Left ventricle myocardium inferior (tissue), 1 donor: ENCODE measurements at places on chromosomes 12 and 14.

DNA sequence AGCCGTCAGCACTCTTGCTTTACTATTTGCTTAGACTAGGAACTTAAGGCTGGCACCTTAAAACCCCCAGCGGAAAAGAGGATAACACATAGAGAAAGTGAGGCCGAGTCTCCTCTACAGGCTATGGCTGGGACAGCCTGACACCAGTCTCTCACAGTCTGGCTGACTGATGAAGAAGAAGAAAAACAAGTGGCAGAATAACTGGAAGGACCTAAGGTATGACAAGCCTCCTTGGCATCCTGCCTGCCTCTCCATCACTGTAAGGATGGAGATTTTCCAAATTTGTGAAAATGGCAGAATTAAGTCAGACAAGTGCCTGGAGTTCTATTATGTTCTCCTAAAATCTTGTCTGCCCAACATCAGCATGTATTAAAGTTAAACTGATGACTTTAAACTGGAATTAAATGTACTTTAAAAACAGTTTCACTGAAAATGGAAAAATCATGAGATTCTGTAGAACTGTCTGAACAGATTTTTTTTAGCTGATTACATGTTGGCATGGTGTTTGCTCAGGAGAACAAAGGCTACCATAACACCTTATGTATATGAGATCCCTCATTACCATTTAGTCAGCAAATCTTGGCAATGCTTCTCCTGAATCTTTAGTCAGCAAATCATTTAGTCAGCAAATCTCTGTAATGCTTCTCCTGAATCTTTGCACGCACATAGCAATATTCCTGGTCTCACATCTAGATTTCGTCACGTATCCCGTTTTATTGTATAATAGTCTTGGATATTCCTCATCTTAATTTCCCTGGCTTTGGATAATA, 140.3 kb upstream of the AEBP2 start:
- DNase-seq: no peak

- DNase-seq: no peak
These were observed 1.5 kb downstream of the RILPL1 start for GRCh38 chr12:123532019-123532418.

GRCh38 chr14:95044463-95045105, 112.7 kb downstream of the DICER1 start:
- DNase-seq: no peak

DNA sequence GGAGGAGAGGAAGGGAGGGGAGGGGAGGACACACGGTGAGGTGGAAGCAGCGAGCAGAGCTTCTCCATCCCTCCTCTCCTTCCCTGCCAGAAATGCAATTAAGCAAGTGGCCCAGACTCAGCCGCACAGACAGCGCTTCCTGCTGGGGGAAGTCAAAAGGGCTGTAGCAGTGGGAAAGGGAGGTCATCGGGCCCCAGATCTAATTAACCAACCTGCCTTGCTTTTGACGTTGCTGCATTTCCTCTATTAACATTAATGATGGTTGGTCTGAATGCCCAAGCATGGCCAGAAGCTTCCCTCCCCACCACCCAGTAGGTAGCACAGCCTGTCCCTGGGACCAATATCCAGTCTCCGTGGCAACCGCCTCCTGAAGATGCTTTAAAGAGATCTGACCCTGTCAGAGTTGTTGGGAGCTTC, 4.6 kb upstream of the NGB start:
- no peak for DNase-seq

GRCh38 chr12:87720967-87721366, 308.2 kb downstream of the C12orf50 start:
- DNase-seq: no peak

DNA sequence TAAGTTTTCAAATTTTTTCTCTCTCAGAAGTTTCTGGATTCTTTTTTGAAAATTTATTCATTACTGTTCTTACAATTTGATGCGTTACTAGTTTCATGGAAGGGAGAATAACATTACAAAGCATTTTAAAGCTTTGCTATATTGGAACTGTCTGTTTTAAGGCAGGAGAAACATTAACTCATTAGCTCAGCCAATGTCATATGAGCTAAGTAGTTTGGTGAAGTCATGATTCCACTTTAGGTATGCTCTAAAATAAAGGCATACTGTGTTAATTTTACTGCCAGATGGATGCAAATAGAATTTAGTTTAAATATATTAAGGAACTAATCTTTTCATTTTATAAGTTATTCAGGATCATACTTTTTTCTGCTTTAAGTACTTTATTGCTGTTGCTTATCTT, 46.0 kb downstream of the ARID2 start:
- no peak for DNase-seq

- DNase-seq: peak; percentile 78
These were observed 26.6 kb upstream of the PNMA1 start for GRCh38 chr14:73740618-73741326.

- DNase-seq: no peak
These were observed 679.2 kb downstream of the RPL10L start for GRCh38 chr14:45972416-45972815.

GRCh38 chr14:26401179-26401968, 196.5 kb downstream of the NOVA1 start:
- DNase-seq: no peak

DNA sequence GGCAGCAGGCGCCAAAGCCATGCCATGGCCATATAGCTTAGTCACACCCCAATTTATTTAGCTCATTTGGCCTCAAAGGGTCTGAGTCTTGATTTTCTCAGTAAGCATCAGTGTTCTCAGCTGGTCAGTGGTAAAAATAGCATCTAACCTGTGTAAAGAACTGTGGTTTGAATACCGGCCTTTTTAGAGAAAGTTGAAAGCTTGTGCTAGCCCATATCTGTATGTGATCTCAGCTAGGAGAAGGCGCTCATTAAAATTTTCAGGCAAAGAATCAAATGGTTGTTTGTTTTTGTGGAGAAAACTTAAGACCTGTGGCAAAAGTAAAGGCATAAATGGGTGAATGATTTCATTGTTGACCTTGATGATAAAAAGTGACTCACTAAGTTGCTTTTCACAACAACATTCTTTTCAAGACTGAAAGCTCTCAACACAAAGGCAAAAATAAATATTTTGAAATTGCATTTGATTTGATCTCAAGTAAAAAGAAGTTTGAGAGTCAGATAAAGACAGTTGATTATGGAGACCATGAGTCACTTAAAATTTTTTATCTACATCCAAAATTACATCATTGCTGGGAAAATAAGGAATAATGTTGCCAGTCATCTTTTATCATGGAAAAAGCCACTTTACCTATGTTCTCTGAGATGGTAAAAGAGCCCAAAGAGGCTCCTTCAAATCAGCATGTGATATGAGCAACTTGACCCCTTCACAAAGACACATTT, 128.5 kb upstream of the RGS6 start:
- DNase-seq: no peak

GRCh38 chr12:49976557-49976956, 3.8 kb downstream of the AQP6 start:
- no peak for DNase-seq

DNA sequence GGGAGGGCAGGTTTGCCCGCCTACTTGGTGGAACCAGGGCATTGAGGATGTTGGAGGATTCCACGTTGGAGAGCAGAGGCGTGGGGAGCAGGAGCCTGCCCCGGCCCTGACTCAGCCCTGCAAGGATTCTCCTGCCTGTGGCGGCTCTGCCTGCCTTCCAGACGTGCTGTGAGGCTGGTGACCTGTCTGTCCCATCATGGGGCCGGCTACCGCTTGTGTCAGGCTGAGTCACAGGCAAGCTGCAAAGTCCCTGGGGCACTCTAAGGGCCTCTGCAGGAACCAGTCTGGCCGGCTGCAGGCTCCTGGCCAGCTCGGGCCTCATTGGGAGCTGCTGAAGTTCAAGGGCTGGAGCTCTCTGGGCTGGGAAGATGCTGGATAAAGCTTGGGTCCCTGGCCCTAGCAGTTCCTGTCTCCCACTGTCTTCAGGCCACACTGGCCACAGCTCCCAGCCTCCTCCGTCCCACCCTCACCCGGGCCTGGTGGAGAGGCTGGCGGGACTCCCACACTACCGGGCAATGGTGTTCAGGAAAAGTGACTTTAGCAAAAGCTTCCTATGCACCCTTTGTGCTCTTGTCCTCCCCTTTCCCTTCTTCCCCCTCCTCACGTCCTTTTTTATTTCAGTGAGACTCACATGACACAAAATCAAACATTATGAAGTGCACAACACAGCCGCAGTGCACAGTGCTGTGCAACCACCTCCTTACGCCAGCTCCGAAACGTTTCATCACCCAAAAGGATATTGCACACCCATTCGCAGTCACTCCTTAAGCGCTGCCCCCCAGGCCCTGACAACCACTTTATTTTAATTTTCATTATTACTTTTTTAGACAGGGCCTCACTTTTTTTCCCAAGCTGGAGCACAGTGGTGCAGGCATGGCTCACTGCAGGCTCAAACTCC, 22.0 kb upstream of the ULK1 start:
- DNase-seq: no peak

DNA sequence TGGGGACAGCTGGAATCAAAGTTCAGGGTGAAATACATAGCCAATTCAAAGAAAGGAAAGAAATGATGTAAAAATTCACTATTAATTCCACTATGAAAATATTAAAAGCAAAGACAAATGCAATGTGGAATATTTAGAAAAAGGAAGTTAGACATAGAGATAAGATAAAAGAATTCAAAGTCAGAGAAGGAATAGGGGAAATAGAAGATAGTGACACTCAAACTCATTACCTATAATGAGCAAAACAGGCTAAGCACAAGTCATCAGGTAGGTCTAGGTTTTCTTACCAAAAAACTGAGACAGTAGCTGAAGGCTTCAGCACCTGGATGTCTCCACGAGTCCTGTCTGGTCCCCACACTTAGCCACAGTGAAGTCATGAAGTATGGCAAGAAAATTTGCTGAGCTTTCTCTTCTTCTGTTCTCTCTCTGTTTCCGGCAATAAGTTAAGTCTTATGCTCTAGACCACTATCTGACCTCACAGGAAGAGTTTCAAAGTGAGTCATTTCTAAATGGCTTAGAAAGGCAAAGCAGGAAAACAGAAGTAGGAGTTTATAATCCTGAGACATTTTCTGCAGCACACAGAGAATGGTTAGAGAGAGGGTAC, at the start of gene C3AR1:
TSS of gene C3AR1 (minus strand) at position 369 of the 604 bp plus-strand sequence. CDS start 6,174 bp downstream, outside the sequence.
- no peak for DNase-seq

- no peak for DNase-seq
These were observed 9.2 kb downstream of the DNAH10 start for GRCh38 chr12:123771261-123771660.

DNA sequence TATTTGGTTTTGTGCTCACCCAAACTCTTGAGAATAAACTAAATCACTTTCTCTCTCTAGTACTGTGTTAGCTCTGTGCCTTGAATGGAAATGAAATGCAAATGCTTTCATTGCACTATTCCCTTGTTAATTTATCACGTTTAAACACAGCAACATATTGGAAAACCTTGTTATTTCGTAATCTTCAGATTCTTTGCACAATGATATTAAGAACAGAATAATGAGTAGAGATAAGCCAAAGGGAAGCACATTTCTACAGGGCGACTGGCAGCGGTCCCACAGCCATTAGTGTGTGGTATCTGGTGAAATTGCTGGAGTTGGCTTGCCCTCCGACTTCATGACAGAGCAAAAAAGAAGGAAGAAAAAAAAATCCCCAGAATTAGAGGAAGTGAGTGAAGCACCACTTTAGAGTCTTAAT, 166.1 kb upstream of the E2F7 start:
- peak; percentile 73 for DNase-seq

GRCh38 chr14:59566296-59566695, 10.3 kb downstream of the CCDC175 start:
- no peak for DNase-seq

- no peak for DNase-seq
These were observed 199.8 kb downstream of the RBM19 start for GRCh38 chr12:113766131-113766878.

DNA sequence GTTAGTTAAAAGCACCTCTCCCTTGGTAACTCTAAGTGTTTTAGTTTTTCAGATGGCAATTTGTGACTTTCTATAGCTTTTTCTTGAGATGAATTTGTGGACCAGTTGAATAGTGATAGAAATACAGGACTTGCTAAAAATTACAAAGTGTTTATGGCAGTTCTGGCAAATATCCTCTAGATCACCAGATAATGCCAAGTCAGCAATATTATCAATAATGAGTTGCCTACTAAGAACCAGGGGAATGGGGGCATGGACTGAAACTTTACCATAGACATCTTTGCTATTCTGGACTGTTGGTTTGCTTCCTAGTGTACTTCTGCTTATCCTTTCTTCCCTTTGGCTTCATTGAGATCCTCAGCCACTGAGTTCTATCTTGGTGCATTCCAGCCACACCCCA, 584.2 kb downstream of the DIO2 start:
- DNase-seq: no peak

DNA sequence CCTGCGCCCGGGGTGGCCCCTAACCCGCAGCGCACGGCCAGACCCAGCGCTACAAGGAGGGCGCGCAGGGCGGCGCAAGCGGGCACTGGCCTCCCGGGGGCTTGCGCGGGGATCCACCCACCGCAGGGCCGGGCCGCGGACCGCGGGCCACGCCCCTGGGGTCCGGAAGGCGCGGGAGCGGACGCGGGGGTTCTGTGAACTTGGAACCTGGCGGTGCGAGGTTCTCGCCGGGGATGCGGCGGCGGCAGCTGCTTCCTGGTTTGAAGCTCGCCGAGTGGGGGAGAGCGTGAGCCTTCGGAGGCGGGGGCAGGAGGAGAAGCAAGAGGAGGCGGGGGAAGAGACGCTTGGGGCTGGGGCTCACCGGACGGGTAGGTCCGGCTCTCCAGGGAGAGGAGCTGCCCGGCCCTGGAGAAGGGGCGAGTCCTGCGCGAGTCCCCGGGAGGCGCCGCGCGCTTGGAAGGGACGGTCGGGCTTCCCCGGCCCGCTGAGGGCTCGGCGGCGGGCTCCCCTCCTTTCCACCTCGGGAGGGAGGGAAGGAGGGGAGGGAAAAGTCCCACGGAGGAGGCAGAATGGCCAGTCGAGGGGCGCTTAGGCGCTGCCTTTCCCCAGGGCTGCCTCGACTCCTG, at the start of gene PRKCH:
TSS of gene PRKCH (plus strand) at position 195 of the 626 bp plus-strand sequence. CDS start 523 bp downstream, outside the sequence.
- peak; percentile 73 for DNase-seq

DNA sequence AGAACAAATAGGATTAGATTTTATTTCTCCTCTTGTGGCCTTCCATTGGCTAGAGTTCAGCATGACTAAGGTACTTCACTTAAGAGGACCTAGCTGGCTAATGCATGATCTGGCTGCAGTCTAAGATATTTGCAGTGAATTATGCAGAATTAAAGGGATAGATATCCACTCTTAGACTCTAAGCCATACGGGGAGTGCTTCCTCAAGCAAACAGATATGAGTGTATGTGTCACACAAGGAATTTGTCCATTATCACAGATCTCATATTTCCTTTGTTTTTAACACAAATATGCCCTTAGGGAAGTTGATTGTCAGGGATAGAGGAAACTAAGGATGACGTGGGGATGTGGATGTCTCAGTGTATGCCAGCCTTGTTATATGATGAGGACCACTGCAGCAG, 88.1 kb upstream of the DHRS4 start:
- DNase-seq: no peak

GRCh38 chr12:99649551-99649950, 2.0 kb downstream of the GARIN6 start:
- DNase-seq: no peak

- peak; percentile 27 for DNase-seq
These were observed 48.0 kb downstream of the SMUG1 start for GRCh38 chr12:54140588-54141388.

GRCh38 chr12:118981285-118982211, at the start of gene SRRM4:
TSS of gene SRRM4 (plus strand) at chr12:118981541. CDS start at chr12:118981883, 342 bp downstream.
- DNase-seq: no peak

GRCh38 chr12:25701290-25701689, 148.2 kb upstream of the LMNTD1 start:
- no peak for DNase-seq

GRCh38 chr12:112182499-112182898, 57.1 kb downstream of the TRAFD1 start:
- no peak for DNase-seq
